ENCODE measurements at places on chromosomes 2 and 18.
A peak's percentile ranks its signal among the peaks of the same experiment; 100 is the strongest.

- no peak for DNase-seq
Measured at GRCh38 chr2:191125646-191126045, 25.1 kb downstream of the STAT4 start.

DNA sequence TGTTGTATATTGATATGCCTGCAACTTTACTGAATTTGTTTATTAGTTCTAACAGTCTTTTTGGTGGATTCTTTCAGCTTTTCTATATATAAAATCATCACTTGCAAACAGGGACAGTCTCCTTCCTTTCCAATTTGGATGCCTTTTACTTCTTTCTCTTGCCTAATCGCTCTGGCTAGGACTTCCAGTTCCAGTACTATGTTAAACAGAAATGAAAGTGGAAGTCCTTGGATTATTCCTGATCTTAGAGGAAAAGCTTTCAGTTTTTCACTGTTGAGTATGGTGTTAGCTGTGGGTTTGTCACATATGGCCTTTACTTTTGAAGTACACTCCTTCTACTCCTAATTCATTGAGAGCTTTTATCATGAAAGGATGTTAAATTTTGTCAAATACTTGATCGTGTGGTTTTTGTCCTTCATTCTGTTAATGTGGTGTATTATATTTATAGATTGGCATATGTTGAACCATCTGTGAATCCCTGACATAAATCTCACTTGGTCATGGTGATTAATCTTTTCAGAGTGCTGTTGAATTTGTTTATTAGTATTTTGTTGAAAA lies 52.9 kb downstream of the REL start:
- no peak for DNase-seq

DNA sequence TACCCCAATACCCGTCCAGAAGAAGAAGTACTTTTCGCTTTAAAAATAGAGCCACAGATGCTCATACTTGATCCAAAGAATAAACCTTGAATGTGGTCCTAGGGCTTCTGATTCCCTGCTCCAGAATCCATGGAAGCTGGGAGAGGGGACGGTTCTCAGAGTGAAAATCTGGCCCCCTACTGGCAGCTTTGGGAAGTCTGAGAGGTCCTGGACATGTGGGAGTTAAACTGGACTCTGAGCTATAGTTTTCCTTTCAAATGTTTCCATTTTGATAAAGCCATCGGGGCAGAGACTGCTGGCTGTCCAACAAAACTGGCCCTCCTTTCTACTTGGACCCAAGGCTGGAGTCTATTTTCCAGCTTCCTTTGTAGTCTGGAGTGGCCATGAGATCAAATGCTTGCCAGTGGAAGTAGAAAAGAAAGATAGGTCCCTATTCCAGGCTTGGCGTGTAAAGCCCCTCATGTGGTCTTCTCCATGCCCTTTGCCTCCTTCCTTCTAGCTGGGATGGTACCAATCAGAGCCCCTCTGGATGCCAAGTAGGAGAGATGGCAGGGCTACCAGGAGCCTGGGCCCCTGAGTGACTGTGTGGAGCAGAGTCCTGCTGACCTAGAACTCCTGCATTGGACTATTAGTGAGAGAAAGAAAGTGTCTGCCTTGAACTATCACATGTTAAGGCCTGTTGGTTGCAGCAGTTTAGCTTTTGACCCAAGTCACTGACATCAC lies 37.7 kb upstream of the TBC1D8 start:
- DNase-seq = peak; percentile 75

GRCh38 chr18:3605954-3606443 lies 156.0 kb downstream of the TGIF1 start:
- DNase-seq = peak; percentile 76

DNA sequence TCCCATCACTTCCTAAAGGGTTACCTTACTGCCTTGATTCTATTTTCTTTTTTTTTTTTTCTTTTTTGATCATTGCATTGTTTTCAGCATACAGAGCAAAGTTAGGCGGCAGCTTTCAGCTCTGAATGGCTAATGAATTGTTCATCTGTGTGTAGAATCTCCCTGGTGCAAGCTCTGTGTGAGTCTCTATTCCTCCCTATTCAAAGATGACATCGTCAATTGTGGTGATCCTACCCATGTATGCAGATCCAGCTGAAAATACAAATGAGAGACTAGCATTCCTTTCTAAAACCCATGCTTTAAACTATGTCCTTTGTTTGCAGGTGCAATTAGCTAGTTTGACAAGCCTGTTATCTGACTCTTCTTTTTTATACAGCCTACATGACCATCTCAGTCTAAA lies 539.0 kb downstream of the ARHGAP15 start:
- no peak for DNase-seq

DNA sequence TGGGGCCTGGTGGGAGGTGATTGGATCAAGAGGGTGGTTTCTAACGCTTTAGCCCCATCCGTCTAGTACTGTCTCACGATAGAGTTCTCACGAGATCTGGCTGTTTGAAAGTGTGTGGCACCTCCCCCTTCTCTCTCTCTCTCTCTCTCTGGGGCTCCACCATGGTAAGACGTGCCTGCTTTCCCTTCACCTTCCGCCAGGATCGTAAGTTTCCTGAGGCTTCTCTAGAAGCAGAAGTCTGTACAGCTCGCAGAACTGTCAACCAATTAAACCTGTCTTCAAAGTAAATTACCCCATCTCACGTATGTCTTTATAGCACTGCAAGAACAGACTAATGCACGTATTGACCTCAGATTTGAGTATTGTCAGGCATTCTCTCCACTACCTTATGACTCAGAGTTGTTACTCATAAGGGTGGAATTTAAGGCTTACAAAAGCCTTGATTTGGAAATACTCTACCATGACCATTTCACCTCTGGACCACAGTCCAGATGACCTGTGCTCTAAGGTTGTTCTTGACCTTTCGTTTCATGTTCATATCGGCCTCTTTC lies 99.5 kb upstream of the AGAP1 start:
- peak; percentile 56 for DNase-seq

DNA sequence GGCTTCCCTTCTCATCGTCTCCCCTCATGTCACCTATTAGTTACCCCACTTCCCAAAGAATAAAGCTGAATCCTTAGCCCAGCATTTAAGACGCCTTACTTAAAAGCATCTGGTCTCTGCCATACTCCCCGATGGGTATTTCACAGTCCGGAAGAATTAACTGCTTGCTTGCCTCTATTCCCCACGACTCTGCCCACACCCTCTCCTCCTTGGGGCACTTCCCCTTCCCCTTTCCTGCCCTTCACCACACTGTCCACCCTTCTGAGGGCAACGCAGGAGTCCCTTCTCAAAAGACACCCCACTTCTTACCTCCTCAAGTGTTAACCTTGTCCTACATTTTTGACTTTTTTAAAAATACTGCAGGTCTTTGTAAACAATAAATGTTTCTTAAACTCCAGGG lies 60.1 kb upstream of the RMP24 start:
- no peak for DNase-seq

- no peak for DNase-seq
Measured at GRCh38 chr2:178530625-178531142, 50.4 kb downstream of the PLEKHA3 start.

DNA sequence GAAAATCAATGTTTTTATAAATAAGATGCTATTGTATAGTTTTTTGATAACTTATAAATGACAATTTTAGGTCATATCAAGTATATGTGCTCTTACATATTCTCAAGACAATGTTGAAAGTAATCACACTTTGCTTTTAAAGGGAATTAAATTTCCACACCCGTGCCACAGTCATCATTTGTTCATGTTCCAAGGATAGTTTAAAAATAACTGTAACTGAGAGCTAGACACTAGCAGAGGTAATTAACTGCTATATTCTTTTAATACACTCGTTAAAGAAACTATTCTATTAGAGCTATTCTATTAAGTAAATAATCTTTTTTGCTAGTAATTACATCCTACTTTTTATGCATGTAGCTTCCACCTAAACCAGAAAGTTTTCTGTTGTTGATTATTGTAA lies 18.0 kb downstream of the GEN1 start:
- no peak for DNase-seq

DNA sequence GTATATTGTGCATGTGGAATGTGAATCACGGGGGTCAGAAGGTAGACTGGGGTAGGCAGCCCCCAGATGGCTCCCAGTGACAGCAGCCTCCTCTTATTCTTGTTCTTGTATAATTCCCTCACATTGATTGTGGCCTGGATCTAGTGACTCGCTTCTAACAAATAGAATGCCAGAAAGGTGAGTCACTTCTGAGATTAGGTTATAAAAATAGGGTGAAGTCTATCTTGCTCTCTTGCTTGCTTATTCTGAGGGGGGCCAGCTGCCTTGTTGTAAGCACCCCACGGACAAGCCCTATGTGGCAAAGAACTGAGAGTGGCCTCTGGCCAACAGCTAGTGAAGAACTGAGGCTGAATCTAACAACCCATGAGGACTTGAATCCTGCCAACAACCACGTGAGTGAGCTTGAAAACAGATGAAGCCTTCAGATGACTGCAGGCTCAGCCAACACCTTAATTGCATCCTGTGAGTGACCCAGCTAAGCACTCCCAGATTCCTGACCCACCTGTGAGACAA lies 15.6 kb upstream of the RMND5A start:
- DNase-seq = peak; percentile 86

GRCh38 chr2:159140070-159140769 lies 146.3 kb downstream of the WDSUB1 start:
- no peak for DNase-seq

DNA sequence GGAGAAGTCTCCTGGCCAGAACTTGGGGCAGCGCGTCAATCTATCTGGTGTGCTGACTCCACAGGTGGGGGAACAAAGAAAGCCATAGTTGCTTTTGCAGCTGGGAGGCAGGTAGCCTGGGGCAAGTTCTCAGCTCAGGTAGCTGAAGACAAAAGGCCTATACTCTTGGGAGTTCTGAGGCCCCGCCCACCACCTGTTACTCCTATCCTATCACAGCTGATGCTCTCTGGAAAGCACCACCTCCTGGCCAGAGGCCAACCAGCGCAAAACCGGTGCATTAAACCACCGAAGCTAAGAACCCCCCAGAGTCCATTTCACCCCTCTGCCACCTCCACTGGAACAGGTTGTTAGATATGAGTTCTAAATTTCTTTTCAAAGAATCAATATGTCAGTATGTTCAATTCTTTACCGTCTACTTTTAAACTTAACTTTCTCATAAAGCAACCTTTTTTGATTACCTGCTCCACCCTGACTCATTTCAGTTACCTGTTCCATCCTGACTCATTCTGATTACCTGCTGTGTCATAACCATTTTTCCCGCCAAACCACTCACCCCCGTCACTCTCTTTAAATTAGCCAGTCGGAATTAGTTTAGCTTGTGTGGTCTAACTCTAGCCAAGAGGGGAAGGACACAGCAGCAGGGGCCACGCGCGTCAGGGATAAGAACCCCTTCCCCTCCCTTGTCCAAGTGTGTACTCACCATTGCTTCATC lies 43.4 kb downstream of the UPP2 start:
- no peak for DNase-seq

- DNase-seq = no peak
Measured at GRCh38 chr2:67208887-67209500, 188.1 kb upstream of the ETAA1 start.

GRCh38 chr18:62558015-62558663 lies 35.3 kb downstream of the ZCCHC2 start:
- no peak for DNase-seq
